Endodermal cell (in vitro differentiated cells): ENCODE measurements at places on chromosomes 7 and 10. TPM values are rescaled to one million over a fixed set of nuclear protein-coding genes. Genes with fewer than 3 reads are reported as not detected.
A peak's percentile ranks its signal among the peaks of the same experiment; 100 is the strongest.

The DBF4 gene
- total RNA-seq = 46.5 and 50.0 TPM in 2 replicates

DNA sequence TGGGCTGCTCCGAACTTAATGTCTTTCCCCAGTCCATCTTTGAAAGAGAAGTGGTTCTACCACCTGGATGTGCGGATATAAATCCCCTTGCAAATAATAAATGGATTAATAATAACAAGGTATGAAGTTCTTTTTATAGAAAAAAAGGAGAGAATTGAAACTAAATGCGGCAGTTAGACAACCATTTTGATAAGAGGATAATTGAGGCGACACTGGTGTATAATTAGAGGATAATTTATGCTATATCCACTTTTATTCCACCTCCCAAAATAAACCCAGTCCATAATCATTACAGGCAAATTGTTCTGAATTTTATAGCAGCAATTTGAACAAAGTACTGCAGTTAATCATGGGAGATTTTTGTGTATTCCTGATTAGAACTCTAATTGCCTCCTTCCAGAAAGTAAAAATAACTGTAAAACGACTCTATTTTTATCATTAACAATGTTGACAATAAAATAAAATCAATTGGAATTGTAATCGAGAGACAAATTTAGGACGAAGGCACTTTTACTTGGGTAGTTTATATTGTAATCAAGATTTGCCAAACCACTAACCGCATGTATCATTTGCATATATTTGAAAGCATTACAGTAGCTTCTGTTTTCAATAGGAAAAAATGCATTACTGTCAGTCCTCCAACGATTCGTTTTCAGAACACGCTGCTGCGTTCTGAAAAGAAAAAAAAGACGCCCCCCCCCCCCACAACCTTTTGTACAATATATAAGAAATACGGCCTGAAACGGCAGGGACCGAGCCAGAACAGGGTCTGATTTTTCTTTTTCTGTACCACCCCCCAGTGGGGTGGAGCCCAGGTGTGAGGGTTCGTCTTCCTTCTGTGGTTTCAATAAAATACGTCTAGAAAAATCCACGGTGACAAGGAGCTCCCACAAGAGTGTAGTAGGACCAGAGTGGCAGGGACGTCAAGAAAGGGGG is 838 bp upstream of the DLX6 start:
- no peak overlapping the region for H3K27ac ChIP-seq
- H3K4me3 ChIP-seq = peak overlapping the region; percentile 71
- DNase-seq = no peak
- H3K27me3 ChIP-seq = peaks cover 92% of the 10 kb centered on the region

- peak overlapping the region; percentile 78 for H3K4me3 ChIP-seq
- H3K27ac ChIP-seq = no peak overlapping the region
- H3K4me1 ChIP-seq = no peaks in the 10 kb centered on the region
- H3K27me3 ChIP-seq = no peaks in the 10 kb centered on the region
- H3K36me3 ChIP-seq = peaks cover 6% of the 10 kb centered on the region
- DNase-seq = no peak
Measured at GRCh38 chr10:91907033-91907594, 2.2 kb downstream of the FGFBP3 start.

- no peaks in the 10 kb centered on the region for H3K36me3 ChIP-seq
- H3K4me1 ChIP-seq = no peaks in the 10 kb centered on the region
- peak; percentile 75 for DNase-seq
- H3K27me3 ChIP-seq = peaks cover 20% of the 10 kb centered on the region
- no peak overlapping the region for H3K4me3 ChIP-seq
Measured at GRCh38 chr10:26391701-26392695, 46.1 kb upstream of the APBB1IP start.

The EVX1 gene
- 8.4 and 10.7 TPM in 2 replicates for total RNA-seq

GRCh38 chr7:110994028-110994967 is 96.6 kb upstream of the LRRN3 start:
- H3K27me3 ChIP-seq = no peaks in the 10 kb centered on the region
- H3K4me1 ChIP-seq = peaks cover 4% of the 10 kb centered on the region
- H3K36me3 ChIP-seq = no peaks in the 10 kb centered on the region

The PRRT4 gene
- 0.21 TPM in 1 of 3 replicates, not detected in the others for total RNA-seq

- no peak for DNase-seq
- H3K27me3 ChIP-seq = peaks cover 9% of the 10 kb centered on the region
- no peaks in the 10 kb centered on the region for H3K4me1 ChIP-seq
- H3K27ac ChIP-seq = no peak overlapping the region
- H3K4me3 ChIP-seq = no peak overlapping the region
Measured at GRCh38 chr7:23247046-23247602, 549 bp downstream of the GPNMB start.
